ENCODE measurements at places on chromosomes 7 and 10. TPM values are rescaled to one million over a fixed set of nuclear protein-coding genes. Genes with fewer than 3 reads are reported as not detected.

DNA sequence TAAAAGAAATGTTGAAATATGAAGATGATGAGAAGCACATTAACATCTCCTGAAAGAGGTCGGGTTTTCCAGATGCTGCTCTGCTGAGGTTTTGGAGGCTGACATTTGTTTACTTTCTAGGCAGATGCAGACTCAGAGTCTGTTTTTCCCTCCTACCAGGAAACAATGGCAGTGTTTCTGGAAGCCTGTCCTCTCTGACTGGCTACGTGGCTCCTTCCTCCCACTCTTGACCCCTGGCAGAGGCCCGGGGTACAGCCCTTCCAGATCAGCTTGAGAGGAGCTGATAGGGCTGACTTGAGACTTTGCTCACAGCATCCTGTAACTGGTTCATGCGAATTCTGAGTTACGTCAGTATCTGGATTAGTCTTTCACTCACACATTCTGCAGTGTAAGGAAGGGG, 41.1 kb upstream of the IL15RA start:
- no peak for DNase-seq

DNA sequence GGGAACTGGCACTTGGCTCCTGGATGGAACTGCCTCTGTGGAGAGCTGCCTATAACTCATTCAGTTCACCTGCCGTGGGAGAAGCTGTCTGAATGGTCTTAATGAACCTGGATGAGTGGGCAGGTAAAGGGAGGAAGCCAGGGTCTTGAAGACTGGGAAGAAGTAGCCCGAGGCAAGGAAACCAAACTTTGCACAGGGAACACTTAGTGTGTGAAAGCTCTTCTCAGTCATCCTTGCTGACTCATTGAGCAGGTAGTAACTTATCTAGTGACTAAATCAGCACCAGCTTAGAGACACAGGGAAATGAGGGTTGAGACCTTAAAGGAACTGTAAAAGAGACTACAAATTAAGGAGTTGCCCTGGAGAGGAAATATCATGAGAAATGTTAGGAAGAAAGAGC, 9.9 kb downstream of the LRRC4 start:
- DNase-seq, result no peak

DNA sequence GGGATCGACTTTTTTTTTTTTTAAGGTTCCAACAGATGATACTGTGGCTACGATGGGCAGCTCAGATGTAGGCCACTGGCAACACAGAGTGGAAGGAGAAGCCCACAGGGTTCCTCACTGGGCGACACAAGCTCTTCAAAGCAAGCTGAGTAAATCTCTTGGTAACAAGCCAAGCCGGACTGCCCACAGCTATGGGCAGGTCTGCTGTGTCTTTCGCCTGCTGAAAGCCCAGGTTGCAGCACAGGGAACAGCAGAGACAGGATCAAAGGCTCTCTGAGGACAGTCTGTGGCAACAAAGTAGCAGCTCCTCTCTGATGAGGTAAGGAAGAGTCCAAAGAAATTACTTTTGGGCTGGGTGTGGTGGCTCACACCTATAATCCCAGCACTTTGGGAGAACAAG, 83.6 kb downstream of the KCNMA1 start:
- DNase-seq, result no peak

- no peak for DNase-seq
Observed at GRCh38 chr10:53894145-53894544, 906.9 kb downstream of the PCDH15 start.

DNA sequence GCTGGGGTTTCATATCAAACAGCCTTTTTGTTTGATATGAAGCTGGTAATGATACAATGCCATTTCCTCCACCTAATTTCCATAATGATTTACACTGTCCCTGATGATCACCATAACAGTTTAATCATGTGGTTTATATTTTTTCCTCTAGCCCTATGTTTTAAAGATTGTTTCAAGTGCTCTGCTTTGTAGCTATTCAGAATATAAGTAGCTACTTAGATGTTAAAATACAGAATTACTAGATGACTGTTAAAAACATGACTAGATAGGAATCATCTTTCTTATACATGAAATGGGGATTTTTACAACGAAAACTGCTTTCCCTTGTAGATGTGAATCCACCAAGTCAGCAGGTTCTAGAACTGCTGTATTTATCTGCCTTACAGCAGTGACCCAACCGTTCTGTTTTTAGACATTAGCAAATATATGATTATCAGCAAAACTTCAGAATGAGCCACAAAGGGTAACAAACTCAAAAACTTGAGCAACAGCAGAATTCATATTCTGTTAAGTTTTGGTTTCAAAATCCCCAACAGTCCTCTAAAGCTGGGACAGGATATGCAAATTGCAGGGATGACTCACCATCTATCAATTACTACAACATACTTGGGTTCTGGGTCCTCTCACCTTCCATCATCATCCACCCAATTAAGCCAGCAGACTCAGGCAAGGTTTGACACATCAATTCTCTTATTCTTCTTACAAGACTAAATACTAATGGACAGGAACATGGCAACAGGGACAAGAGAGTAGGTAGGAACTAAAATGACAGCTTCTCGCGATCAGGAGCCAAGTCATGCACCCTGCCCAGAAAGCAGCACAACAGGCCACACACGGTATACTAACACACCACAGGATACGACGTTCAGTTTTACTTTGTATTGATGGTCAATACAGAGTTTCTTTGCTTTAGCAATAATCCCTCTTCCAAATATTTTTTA, 83.9 kb downstream of the PIP4K2A start:
- DNase-seq, result peak; percentile 59

Gene LHFPL3
- not detected for total RNA-seq

DNA sequence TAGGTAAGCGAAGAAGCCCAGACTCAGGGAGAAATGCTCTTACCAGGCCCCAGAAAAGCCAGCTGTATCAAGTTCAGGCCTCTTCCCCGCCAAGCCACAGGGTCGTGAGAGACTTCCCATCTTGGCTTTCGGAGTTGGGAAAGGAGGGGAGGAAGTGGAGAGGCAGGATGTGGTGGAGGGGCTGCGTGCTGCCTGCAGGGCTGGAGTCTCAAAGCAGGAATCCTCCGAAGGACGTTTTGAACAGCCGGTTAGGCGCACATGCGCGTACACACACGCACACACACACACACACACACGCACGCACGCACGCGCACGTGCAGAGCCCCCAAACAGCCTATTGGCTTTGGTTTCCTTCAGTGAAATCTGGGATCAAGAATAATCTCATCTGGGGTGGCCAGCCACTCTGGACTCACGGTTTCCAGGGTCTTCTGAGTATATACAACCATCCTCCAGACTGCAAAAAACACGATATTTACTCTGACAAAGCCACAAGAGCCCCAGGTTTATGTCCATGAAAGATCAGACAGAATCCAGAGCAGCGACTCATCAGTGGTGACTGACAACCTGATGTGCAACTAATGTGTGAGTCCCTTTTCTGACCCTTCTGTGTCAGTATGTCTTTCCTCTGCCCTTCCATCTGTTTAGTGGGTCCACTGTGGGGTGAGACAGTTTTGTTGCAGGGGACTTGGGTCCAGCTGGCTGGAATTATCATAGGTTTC, 115.0 kb upstream of the ZNF438 start:
- DNase-seq, result peak; percentile 66

DNA sequence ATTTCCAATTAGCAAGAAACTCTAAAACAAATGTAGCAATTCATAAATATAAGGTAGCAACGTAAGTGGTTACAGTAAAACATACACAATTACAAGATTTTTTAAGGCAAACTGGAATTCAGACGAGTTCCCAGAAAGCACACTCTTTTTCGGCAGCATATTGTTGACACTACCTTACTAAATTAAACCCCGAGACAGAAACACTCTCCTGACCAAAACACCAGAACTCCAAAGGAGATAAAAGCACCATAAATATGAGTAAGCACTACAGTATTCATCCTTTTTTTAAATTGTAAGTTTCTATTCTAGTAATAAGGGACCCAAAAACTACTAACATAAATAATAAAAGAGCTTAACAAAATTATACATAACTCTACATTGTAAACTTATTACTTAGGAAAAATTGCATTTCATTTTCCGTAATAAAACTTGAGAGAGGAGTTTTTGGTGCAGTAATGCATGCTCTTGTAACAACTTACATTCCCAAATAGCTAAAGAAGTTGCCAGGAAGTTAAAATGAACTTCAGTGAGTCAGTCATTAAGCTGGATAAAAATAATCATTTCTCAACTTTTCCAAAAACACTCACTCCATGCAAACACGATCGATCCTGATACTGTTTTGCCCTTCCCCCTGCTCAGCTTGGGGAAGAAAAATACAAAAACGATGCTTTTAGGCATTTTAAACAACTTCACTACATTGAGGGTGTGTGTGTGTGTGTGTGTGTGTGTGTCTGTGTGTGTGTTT, 2.0 kb downstream of the PIP4K2A start:
- peak; percentile 69 for DNase-seq

- no peak for DNase-seq
Observed at GRCh38 chr7:5776894-5777660, 4.4 kb downstream of the RNF216 start.

- DNase-seq, result peak; percentile 17
Observed at GRCh38 chr10:90398566-90398965, 459.3 kb downstream of the HTR7 start.

GRCh38 chr10:132065491-132066105, at the start of gene JAKMIP3:
Gene JAKMIP3 (plus strand): TSS chr10:132065946. CDS start chr10:132104809, 38,863 bp downstream.
- peak; percentile 88 for DNase-seq

Gene TFEC
- 0.36 TPM for total RNA-seq

- no peak for DNase-seq
Observed at GRCh38 chr10:111085690-111086353, 9.0 kb downstream of the ADRA2A start.

Gene GARIN1A
- 1.2 TPM for total RNA-seq

DNA sequence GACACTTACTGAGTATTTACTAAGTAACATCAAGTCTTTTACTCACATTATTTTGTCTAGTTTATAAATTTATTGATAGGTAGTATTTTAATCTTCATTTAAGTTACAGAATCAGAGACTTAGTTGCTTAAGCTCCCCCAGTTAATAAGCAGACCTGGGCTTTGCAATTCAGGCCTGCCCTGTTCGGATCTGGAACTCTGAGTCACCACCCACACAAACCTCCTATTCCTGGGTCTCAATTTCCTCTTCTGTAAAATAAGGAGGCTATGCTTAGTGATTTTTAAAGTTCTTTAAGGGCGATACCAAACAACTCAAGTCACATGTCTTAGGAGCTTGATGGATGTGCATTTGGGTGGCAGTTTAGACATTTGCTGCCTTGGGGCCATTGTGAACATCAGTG, 3.5 kb upstream of the MGAM start:
- no peak for DNase-seq

- no peak for DNase-seq
Observed at GRCh38 chr7:98978672-98979071, 100.3 kb downstream of the TRRAP start.

DNA sequence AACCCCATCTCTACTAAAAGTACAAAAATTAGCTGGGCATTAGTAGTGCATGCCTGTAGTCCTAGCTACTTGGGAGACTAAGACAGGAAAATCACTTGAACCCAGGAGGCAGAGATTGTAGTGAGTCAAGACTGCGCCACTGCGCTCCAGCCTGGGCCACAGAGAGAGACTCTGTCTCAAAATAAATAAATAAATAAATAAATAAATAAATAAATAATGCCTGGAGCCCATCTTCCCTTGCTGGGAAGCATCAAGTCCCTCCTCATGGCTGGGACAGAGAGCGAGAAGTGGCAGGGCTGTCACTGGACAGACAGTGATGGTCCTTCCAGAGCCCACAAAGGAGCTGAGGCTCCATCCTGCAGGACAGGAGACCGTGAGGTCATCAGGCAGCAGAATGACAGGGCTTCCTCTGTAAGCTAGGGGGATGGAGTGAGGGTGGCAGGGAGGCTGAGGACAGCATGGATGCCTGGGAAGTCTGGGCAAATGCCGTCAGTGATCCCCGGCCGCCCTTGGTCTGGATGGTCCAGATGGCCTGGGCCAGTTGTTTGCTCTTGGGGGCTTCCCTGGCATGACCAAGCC, 36.4 kb upstream of the ELN start:
- peak; percentile 34 for DNase-seq

DNA sequence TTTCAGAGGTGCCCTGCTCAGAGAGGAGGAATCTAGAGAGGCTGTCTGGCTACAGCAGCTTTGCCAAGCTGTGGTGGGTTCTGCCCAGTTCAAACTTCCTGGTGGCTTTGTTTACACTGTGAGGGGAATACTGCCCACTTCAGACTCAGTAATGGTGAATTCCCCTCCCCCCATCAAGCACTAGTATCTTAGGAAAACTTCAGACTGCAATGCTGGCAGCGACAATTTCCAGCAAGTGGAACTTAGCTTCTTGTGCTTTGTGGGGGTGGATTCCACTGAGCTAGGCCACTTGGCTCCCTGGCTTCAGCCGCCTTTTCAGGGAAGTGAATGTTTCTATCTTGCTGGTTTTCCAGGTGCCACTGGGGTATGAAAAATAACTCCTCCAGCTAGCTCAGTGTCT, 42.8 kb downstream of the CYP2C8 start:
- DNase-seq, result no peak

- no peak for DNase-seq
Observed at GRCh38 chr10:32952541-32953276, 5.3 kb downstream of the ITGB1 start.

DNA sequence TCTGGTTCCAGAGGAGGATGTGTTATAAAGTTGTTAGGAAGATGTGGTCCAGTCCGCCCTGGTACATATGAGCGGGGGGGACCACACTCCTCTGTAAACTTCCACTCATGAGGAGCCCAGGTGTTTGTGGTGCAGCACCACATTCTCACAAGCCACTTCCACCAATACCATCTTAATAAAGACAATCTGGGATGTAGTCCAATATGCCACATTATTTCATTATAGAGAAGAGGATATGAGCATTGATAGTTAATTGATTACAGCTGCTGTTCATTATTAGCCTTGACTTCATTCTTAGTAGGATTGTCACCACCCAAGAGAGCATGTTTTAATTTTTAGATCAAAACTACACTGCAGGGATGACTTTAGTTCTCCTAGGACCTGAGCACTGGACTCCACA, 40.5 kb downstream of the ERCC6 start:
- no peak for DNase-seq

Gene IFIT3
- 88.3 TPM for total RNA-seq
